ENCODE measurements at places on chromosomes 5 and 9.

DNA sequence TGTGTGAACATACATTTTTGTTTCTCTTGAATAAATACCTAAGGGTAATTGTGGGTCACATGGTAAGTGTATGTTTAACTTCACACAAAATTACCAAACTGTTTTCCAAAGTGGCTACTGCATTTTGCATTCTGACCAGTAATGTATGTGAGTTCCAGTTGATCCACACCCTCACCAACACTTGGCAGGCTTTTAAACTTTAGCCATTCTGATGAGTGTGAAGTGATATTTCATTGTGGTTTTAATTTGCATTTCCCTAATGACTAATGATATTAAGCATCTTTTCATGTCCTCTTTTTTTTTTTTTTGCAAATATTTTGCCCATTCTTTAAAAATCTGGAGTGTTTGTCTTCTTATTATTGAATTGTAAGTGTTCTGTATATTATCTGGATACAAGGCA, 53.5 kb upstream of the MAST4 start:
- DNase-seq, result no peak

DNA sequence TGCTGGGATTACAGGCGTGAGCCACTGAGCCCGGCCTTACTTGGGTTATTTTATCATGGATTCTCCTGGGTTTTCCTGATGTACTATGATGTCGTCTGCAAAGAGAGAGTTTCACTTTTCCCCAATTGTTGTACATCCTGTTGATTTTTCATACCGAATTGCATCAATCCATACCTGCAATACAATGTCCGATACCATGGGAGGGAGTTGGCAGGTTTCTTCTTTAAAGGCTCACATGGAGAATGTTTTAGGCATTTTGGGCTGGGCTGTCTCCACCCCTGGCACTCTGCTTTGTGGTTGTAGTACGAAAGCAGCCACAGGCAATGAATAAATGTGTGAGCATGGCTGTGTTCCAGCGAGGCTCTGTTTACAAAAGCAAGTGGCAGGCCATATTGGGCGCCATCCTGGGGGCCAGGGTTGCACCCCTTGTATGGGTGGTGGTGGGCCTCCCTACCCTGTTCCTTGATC, 35.1 kb upstream of the EXOC3 start:
- no peak for DNase-seq

- peak; percentile 78 for DNase-seq
Observed at GRCh38 chr9:120619751-120620655, 40.0 kb upstream of the CDK5RAP2 start.

DNA sequence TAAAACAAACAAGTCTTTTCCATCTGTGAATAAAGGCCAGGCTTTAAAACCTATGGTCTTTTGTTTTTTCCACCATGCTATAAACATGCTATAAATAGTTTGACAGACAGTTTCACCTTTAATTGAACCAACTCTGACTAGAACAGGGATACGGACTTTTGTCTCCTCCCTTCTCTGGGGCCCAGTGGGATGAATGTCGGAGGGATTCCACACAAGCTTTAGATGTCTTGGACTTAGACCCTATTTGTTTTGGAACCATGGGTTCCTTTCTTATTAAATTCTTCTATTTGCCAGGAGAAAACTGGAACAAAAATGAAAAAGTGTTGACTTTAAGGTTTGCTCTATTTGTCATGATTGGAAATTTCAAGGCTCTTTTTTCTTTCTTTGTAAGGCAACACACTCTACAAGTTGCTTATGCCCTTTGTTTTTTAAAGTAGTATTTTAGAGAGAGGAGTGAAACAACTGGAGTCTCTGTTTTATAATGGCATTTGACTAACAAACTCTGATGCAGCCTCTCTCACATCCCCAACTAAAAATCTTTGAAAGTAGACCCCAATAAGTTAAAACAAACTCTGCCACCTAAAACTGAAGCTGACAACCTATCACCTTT, 145.3 kb downstream of the MLLT3 start:
- no peak for DNase-seq

- DNase-seq, result peak; percentile 26
Observed at GRCh38 chr5:88251048-88251711, 17.5 kb downstream of the TMEM161B start.

- peak; percentile 77 for DNase-seq
Observed at GRCh38 chr5:61098251-61098995, 63.8 kb downstream of the SMIM15 start.
